ENCODE measurements at places on chromosomes 5 and 9.

DNA sequence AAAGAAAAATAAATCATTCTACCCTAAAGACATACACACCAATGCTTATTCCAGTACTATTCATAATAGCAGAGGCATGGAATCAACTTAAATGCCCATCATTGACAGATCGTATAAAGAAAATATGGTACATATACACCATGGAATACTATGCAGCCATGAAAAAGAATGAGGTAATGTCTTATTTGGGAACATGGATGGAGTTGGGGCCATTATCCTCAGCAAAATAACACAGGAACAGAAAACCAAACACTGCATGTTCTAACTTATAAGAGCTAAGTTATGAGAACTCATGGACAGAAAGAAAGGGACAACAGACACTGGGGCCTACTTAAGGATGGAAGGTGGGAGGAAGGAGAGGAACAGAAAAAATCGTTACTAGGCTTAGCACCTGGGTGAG, 527.5 kb upstream of the ST8SIA4 start:
- no peak for DNase-seq

DNA sequence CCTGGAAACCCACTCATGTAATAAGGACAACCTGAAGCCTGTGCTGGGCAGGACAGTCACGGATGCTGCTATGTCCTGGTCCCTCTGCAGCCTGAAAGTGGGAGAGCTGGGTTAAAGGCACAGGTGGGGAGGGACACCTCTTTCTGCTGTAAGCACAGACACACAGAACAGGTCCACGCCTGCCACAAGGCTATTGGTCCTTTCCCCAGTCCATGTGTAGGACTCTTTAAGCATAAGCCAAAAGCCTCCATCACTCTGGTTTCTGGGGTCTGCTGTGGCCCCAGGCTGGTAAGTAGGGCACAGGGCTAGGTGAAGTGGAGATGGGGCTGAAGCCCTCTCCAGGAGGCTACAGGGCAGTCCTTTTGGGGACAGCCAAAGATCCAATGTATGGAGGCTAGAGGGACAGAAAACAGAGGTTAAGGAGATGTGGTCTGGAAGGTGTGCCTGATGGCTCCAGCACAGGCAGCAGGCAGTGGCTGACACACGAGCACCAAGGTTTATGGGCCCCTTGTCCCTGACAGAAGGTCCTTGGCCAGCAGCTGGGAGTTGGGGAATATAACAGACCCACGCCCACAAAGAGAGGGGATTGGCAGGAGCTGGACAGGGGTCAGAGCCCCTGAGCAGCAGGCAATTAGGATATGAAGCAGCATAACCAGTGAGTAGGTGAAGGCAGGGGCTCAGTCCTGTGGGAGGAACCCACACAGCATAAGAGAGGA, 203.6 kb upstream of the MVB12B start:
- no peak for DNase-seq

GRCh38 chr5:30368064-30368463, 825.4 kb upstream of the CDH6 start:
- DNase-seq = no peak

- no peak for DNase-seq
Observed at GRCh38 chr9:76803762-76804161, 39.5 kb downstream of the PCA3 start.

DNA sequence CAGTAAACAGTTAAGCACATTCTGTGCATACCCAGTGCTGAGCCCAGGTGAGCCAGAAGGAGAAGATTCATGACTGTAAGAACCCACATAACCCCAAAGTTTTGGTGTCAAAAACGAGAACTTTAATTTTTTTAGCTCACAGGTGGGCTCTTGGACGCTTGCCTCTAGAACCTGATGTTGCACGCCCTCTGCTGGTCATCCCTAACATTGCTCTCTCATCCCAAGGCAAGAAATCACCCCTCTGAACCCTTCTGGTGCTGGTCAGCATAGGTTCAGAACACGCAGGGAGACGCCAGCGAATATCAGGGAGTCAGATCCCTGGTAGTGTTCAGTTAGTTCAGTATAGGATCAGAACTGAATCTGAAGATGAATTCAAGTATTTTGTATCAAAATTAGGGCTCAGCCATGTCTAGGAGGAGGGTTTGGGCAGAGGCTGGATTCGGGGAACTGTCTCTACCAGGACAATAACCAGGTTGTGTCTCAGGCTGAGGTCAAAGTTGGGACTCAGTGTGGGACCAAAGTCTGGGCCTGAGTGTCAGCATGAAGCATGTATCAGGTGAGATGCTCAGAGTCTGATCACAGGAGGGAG, 4.1 kb upstream of the DNAJB5 start:
- DNase-seq = peak; percentile 58

- no peak for DNase-seq
Observed at GRCh38 chr9:122246666-122247065, 17.9 kb upstream of the LHX6 start.

DNA sequence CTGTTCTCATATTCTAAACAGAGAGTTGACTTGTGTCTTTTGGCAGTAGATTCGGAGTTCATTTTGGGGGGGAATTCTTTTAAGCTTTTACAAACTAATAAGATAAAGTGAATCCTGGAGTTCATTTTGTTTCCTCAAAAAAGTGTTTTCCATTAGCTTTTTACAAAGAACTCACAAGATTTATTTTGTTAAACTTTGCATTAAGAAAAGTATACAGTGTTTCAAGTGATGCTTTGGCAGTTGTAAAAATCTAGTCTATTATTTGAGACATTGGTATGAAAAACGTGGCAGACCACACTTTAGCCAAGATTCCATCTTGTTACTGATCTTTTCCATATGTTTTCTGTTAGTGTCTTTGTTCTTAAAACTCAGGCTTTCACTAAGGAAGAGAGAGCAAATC, 1.2 kb upstream of the OMD start:
- DNase-seq = no peak

DNA sequence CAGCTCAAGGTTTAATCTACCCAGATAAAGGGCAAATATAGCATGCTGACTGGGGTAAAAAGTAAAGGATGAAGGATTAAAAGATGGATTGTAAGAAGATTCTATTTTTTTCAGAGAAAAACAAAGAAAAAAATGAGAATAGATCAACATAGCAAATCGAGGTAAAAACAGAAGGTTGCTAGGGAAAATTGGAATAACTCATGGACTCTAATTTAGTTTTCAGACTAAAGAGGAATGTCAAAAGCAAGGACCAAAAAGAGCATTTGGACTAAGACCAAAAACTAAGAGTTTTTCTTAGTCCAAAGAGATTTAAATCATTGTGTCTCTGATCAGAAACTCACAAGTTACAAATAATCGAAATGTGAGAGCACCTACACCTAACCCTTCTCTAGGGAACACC, 250.7 kb upstream of the PTPRD start:
- DNase-seq = no peak

DNA sequence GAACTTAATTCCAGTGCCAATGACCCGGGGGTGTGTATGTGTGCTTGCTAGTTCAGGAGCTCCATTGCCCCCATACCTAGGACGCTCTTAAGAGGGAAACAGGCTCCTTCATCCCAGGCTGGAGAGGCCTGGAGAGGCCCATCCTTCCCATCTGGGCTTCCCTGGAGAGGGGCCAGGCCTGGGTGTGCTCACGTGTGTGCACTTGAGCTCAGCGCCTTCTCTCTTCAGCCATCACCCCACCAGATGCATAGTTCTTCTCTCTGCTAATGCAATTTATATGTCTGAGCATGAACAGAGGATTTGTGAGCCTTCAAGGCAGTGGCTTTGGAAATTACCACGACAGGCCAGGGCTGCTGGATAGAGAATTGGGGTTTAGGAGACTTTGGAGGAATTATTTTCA, 48.6 kb upstream of the SHB start:
- DNase-seq = no peak

GRCh38 chr5:57298985-57299491, 125.2 kb downstream of the GPBP1 start:
- DNase-seq = peak; percentile 34

- peak; percentile 77 for DNase-seq
Observed at GRCh38 chr5:151770383-151771258, 1.1 kb upstream of the G3BP1 start.

GRCh38 chr9:76665458-76665857, 98.8 kb upstream of the PCA3 start:
- no peak for DNase-seq

- DNase-seq = no peak
Observed at GRCh38 chr9:124452841-124453585, 2.8 kb downstream of the ADGRD2 start.

DNA sequence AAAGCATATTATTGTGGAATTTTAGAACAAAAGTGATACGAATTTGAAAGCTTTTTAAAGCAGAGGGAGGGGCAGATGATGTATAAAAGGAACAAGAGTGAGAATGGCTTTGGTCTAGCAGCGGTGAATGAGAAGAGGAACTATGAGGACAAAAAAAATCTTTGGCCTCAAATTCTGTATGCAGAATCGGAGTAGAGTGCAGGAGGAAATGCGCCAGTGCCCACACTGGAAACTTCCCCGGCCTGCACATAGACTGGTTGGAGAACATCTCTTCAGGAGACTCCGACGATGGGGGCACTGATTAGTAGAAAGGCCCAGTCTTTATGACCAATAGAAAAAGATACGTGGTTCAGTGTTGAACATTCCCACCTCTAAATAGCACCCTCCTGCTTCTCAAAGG, 51.3 kb downstream of the SLC46A2 start:
- DNase-seq = no peak

Data from NCI-H146 (cell line).